MM.1S (cell line): ENCODE measurements at places on chromosomes 1 and 21.

DNA sequence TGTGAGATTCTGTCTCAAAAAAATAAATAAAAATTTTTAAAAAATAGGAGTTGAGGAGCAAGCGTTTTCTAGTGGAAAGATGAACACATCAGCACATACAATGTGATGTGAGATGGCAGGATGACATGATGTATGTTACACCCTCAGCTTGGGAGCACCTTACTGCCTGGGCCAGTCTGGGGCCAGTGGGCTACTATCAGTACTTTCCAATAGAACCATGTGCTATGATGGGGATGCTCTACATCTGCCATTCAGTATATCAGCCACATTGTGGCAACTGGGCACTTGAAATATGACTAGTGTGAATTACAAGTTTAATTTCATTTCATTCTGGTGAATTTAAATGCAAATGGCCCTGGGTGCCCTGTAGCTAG is 156.0 kb downstream of the PGBD5 start:
- no peak overlapping the region for H3K27ac ChIP-seq
- H3K4me1 ChIP-seq, result no peaks in the 10 kb centered on the region
- no peak for DNase-seq
- peaks cover 6% of the 10 kb centered on the region; the same call in 1 of the 2 replicates for H3K36me3 ChIP-seq
- no peaks in the 10 kb centered on the region for H3K27me3 ChIP-seq

DNA sequence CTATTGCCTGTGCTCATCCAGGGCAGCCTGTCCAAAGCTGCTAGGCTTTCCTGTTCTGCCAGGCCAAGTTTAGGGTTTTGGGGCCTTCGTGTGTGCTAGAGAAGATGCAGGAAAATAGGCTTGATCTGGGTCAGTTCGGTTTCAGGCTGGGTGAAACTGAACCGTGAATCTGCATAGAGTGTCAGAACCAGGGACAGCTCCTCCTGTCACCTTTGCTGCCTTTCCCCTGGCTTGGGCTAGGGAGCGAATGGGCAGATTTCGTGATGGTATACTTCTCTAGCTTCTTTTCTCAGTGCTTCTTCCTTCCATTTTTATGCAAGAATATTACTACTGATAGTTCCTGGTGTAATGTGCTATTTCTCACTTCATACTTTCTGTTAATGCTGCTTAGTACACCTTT is 6.0 kb upstream of the AGO1 start:
- no peaks in the 10 kb centered on the region for H3K36me3 ChIP-seq
- H3K4me3 ChIP-seq, result no peak overlapping the region
- no peak overlapping the region for H3K27ac ChIP-seq

- peak overlapping the region; percentile 100 for H3K27ac ChIP-seq
- 0 out of 2 replicates have a peak, but pooled peaks cover 13% of the 10 kb centered on the region for H3K4me1 ChIP-seq
- peaks cover 12% of the 10 kb centered on the region; the same call in 1 of the 2 replicates for H3K36me3 ChIP-seq
These were observed 558 bp downstream of the USP1 start for GRCh38 chr1:62437273-62437940.

DNA sequence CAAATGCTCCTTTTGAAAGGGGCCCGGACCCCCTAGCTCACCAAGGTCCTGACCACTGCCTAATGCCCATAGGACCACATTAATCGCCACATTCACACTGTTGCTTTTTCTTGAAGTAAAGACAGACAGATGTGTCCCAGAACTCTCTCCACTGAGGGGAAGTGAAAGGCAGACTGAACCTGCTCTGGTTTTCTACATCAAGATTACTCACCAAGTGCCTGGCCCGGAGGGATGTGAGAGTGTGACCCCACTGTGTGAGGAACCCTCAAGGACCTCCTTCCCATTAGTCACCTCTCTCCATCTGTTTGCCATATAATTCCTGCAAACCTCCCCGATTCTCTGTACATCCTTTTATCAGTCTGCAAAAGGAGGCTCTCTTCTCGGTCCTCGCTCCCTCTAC is 381.5 kb downstream of the OMA1 start:
- H3K27ac ChIP-seq, result no peak overlapping the region
- no peaks in the 10 kb centered on the region for H3K36me3 ChIP-seq
- H3K4me1 ChIP-seq, result no peaks in the 10 kb centered on the region
- DNase-seq, result no peak

DNA sequence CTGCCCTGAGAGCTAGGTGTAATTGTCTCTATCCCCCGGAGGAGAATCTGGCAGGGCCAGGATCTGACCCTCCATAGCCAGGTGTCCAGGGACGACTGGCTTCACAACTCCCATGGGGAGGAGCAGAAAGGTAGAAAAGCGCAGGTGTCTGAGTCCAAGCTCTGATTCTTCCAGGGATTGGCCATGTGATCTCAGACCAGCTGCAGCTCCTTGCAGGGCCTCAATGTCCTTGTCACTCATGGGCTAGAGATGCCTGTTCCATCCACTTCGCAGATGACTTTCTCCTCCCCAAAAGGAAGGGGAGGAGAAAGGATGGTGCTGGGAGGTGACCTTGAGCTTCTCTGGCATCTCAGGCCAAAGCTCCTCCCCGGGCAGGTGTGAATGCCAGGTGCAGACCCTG is 22.7 kb downstream of the HSPG2 start:
- H3K4me3 ChIP-seq, result no peak overlapping the region
- H3K4me1 ChIP-seq, result no peaks in the 10 kb centered on the region
- H3K36me3 ChIP-seq, result no peaks in the 10 kb centered on the region
- H3K27me3 ChIP-seq, result no peaks in the 10 kb centered on the region
- no peak overlapping the region for H3K27ac ChIP-seq

- H3K4me1 ChIP-seq, result peaks cover 13% of the 10 kb centered on the region; the same call in 1 of the 2 replicates
- DNase-seq, result no peak
- H3K27me3 ChIP-seq, result no peaks in the 10 kb centered on the region
These were observed 1.1 kb downstream of the C1orf56 start for GRCh38 chr1:151048645-151049032.

DNA sequence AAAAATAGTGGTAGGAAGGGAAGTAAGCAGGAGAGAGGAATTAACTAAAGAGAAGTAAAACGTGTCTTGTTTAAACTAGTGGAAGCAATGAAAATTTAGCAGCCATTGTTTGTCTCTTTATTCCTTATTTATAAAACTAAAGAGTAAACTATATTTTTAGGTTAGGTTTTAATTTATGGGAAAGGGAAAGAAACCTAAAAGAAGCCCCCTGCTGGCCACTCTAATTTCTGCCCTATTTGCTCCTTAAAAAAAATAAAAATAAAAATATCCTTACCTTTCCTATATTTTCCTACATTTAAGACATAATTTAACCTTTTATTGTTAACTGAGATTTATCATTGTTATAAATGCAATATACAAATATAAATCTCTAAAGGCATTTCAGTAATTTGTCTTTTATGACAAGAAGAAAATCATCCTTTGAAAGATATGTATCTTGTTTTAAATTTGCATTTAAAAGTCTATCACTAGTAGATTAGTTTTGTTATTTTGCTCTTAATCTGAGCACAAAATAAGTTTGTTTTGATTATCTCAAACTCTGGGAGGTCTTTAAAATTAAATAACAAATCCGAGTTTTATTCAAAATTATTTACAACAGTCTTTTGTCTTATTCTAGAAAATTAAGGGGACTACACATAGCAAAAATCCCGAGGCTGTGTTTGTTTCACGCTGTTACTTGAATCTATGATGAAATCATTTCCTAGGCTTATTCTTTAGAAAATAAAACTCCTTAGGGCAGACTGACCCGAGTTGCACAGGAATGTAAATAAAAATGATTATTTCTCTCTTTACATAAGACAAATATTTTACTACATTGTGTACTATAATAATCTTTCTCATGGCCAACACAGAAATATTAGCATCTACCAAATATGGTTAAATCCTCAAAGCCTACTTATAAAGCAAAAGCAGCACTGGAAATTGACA is 201.7 kb downstream of the NRIP1 start:
- DNase-seq, result peak; percentile 10
- no peak overlapping the region for H3K27ac ChIP-seq
- no peaks in the 10 kb centered on the region for H3K36me3 ChIP-seq
- H3K4me3 ChIP-seq, result no peak overlapping the region
- no peaks in the 10 kb centered on the region for H3K4me1 ChIP-seq
- no peaks in the 10 kb centered on the region for H3K27me3 ChIP-seq

DNA sequence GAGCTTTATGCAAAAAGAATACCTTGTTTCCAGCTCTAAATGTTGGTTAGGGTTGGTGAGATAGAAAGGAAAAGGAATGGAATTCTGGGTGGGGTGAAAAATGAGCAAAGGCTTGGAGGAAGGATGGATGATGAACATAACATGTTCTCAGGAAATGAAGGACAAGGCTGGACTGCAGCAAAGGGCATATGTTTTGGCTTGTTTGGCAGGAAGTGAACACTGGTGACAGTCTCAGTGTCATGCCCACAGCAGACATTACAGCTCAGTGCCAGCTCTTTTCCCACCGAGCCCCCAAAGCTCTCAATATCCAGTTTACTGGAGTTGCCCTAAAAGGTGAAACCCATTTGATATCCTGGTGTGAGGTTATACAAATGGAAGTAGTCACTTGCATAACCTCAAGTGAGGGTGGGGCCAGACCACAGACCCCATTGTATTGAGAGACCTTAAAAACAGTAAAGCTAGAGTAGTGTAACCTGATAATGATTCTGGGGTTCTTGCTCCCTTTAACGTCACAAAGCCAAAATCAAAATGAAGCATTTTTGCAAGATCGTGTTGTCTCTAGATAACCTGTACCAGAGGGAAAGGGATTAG is 270.6 kb downstream of the NFIA start:
- H3K27ac ChIP-seq, result no peak overlapping the region
- H3K4me1 ChIP-seq, result no peaks in the 10 kb centered on the region
- no peaks in the 10 kb centered on the region for H3K36me3 ChIP-seq
- H3K4me3 ChIP-seq, result no peak overlapping the region
- no peak for DNase-seq

- peak overlapping the region; percentile 87 for H3K4me3 ChIP-seq
- H3K4me1 ChIP-seq, result peaks cover 10% of the 10 kb centered on the region
- DNase-seq, result peak; percentile 19
These were observed 338 bp downstream of the ACAP3 start for GRCh38 chr1:1307261-1307922.

DNA sequence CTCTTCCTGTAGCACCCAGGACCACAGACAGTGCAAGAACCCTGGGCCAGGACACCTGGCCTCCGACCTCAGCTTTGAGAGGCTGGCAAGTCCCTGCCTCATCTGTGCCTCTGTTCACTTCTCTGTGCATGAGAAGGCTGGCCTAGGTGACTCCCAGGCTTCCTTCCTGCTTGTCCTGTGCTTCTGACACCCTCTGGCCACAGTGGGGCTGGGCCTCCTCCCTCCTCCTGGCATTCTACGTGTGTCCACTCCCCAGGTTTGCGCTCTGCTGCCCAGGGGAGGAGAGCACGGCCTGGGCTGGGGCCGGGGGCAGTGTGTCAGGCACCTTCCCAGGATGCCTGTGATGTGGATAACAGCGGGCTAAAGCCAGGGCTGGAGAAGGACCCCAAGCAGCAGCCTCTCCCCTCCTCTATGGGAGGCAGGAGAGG is 30.3 kb upstream of the PKP1 start:
- no peak for DNase-seq
- H3K27ac ChIP-seq, result no peak overlapping the region
- H3K36me3 ChIP-seq, result no peaks in the 10 kb centered on the region

- no peak overlapping the region for H3K4me3 ChIP-seq
- H3K27me3 ChIP-seq, result peaks cover 27% of the 10 kb centered on the region
- H3K4me1 ChIP-seq, result no peaks in the 10 kb centered on the region
- H3K36me3 ChIP-seq, result no peaks in the 10 kb centered on the region
- no peak overlapping the region for H3K27ac ChIP-seq
- no peak for DNase-seq
These were observed 418.8 kb downstream of the PTPRU start for GRCh38 chr1:29655145-29655544.

DNA sequence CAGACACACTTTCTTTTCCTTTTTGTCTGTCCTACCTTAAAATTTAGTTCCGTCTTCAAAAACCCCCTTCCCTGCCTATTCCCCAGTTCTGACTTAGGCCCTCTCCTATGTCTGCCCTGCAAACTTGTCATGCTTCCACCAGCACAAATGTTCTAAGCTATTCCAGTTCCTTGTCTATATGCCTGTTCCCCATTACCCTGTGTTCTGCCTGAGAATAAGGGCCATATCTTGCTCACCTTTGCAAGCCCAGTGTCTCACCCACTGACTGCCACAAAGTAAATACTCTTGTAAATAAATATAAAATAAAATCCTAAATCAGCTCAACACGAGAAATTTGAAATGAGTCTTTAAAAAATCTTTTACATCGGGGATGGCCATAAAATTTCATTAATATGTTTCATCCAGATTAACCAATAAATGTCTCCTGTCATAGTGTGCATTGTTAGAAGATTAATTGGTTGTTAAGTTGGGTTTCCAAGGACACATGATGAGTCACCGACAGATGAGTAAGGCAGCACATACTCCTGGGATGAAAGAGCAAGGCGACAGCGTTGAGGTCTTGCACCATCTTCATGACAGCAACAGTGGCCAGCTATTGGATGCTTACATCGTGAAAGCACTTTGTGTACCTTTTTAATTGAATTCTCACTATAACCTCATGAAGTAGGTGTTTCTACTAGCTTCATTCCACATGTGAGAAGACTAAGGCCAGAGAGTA is 92.6 kb upstream of the NGF start:
- H3K4me3 ChIP-seq, result no peak overlapping the region
- no peaks in the 10 kb centered on the region for H3K36me3 ChIP-seq
- no peaks in the 10 kb centered on the region for H3K4me1 ChIP-seq

DNA sequence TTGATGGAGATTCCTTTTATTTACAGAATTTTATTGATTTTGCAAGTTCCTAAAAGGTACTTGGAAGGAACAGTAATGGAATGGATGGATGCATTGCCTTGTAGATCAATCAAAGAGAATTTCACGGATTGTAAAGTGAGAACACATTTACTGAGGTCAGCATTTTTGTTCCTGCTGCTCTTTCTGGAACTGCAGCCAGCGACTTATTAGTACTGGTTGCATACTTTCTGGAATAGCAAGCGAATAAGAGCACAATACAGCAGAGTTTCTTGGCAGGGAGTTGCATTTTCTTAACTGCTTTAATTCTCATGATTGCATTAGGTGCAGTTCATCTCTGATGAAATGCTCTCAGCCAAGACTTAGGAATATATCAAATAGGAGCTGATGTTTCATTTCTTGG is 106.1 kb upstream of the CHODL start:
- no peak for DNase-seq
- no peaks in the 10 kb centered on the region for H3K27me3 ChIP-seq
- H3K27ac ChIP-seq, result no peak overlapping the region
- H3K4me3 ChIP-seq, result no peak overlapping the region
- no peaks in the 10 kb centered on the region for H3K36me3 ChIP-seq
